Activated CD8-positive, alpha-beta memory T cell treated with anti-CD3 and anti-CD28 coated beads for 24 hours (primary cell): ENCODE measurements at places on chromosomes 11 and 22.

- no peak for DNase-seq
These were observed 13.5 kb upstream of the MRGPRD start for GRCh38 chr11:68994161-68994893.

GRCh38 chr22:19343470-19343869, 52.0 kb upstream of the CLTCL1 start:
- DNase-seq: no peak

DNA sequence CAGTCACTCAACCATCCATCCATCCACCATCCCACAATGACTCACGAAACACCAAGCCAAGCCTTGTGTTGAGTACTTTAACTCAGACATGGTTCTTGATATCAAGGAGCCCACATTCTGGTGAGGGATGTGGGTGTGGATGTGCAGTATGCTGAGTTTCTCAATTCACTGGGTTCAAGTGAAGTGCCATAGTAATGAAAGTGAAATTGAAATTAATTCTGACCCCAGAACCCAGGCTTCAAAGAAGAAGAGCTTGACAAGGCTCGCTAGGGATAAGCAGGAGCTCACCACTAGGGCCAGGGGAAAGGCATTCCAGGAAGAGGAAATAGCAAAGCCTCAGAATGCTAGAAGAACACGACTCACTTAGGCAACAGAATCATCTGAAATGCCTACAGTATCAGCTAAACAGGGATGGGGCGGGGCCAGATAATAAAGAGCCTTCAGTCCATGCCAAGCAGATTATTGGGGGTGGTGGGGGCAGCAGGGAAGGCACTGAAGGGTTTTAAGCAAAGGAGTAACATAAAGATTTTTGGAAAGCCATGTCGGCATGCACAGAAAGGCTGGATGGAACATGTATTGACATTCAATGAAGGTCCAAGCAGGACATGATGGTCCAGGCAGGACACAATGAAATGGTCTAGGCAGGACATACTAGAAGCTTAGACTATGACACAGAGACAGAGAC, 37.2 kb downstream of the RTL6 start:
- DNase-seq: peak; percentile 55

DNA sequence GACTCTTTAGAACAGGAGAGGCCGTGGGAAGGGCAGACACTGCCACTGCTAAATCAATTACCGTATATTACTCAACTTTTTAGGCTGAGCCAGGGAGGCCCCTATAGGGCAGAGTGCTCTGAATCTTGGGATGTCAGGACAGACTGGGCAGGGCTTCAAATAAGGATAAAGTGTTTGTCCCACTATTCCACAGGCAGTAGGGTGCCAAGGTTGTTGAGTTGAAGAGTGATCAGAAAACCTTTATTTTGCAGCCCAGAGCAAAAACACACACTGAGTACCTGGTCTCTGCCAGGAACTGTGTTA, 1.6 kb upstream of the B4GAT1 start:
- DNase-seq: no peak

DNA sequence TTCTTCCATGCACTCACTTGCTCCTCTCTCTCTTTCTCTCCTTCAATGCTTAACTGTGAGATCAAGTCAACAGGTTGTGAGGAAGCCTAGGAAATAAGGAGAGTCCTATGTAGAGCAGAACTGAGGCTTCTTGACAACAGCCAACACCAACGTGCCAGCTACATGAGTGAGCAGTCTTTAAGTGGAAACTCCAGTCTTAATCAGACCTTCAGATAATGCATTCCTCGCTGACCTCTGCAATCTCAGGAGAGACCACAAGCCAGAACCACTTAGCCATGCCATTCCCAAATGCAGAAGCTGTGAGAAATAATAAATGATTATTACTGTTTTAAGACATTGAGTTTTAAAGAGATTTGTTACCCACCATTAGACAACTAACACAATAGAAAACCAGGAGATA, 6.1 kb upstream of the TEAD1 start:
- no peak for DNase-seq

DNA sequence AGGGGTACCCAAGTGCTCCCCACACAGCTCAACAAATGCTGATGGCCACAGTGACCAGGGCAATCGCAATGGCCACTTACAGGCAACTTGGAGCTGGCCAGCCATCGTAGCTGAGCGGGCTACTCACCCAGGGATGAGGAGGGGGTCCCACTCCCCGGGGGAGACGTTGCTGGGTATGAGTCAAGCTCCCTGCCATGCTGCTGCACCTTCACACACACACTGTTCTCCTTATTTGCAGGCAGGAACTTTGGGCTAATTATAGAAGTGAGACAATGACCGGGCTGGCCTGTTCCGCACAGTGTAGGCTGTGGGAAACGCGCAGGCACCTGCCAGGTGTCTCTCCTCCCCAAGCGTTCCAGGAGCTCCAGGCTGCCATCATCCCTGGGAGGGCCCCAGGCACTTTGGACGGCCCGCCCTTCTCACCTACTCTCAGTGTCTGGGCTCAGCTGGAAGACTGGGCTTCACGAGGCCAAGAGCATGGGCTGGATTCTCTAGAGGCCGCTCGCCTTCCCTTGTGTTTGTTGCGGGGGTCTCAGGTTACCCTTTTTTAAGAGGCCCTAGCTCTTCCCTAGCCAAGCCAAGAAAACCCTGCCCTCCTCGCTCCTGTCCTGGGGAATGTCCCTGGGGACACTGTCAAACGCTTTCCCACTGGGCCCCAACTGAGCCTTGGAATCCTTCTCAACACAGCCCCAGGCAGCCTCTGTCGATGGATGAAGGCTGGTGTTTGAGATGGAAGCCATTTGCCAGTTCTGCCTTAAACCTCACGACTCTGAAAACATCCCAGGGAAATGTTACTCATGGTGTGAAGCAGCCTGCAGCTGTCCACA, 73.0 kb downstream of the RTL6 start:
- DNase-seq: no peak

- peak; percentile 91 for DNase-seq
These were observed 945 bp downstream of the CREBZF start for GRCh38 chr11:85663753-85664614.

- DNase-seq: no peak
These were observed 56.7 kb downstream of the CABIN1 start for GRCh38 chr22:24067587-24068376.
